Epithelial cell of prostate (primary cell): ENCODE measurements at places on chromosomes 7 and 10.

DNA sequence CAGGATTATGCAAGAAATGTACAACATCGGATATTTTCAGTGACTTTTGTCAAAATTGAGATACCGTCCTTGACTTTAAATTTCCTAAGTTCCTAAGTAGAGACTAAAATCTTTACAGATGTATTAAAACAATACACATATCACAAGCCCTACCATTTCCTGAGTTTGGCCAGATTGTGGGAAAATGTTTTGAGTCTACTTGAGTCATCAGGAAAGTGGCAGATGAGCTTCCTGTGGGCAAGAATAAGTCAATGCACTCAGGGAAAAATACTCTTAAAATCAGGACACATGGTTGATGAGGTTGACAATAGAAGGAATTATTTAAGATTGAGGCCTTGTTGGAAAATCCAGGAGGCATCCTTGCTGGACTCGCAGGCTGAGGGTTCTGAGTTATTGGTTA lies 162.5 kb downstream of the SNX10 start:
- no peak for DNase-seq

DNA sequence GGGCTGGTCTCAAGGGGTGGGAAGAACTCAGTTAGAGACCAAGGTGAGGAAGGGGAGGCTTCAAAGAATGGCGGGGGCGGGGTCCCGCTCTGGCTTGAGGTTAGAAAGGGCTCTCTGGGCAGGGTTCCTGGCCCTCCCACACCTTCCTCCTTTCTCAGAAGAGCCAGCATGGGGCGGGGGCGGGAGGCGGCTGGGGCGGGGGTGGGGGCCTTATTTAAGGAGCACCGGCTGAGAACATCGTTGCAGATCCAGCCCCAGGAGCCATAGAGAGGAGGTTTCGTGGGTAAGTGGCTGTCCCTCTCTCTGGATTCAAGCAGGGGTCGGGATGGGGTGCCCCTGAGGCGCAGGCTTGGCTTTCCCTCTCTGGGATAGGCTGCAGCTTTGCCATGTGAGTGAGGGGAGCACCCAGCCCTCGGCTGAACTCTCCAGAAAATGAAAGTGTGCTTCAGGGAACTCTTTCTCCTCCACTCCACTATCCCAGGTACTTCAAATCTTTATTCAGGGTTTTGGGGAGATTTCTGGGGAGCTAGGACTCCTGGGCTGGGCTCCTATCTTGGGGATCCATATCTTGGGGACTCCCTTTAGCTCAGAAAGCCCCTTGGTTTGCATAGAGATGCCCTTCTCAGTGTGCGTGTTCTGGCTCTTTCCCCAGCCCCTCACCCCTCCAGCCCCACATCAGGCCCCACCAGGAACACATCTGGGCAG lies 3.3 kb upstream of the CUEDC2 start:
- no peak for DNase-seq

GRCh38 chr7:37923996-37924395 lies 3.6 kb downstream of the EPDR1 start:
- no peak for DNase-seq

DNA sequence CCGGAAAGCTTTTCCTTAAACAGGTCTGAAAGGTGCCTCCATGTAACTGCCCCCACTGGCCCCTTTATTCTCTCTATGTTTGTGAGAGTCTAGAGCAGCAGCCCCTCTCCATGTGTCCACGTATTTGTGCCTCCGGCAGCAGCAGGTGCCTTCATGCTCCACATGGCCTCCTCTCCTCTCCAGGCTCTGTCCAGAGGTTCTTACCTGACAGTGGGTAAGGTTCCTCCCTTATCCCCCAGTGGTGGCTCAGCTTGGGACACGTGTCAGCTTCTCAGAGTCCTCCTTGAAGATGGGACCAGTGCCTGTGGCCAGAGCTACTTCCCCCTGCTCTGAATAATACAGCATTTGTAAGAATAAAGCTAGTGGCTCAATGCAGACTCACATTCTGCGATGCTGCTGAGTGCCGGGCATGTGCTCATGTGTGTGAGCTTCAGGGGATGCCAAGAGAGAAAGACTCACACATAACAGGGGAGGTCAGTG lies 7.9 kb downstream of the CALML3 start:
- no peak for DNase-seq

DNA sequence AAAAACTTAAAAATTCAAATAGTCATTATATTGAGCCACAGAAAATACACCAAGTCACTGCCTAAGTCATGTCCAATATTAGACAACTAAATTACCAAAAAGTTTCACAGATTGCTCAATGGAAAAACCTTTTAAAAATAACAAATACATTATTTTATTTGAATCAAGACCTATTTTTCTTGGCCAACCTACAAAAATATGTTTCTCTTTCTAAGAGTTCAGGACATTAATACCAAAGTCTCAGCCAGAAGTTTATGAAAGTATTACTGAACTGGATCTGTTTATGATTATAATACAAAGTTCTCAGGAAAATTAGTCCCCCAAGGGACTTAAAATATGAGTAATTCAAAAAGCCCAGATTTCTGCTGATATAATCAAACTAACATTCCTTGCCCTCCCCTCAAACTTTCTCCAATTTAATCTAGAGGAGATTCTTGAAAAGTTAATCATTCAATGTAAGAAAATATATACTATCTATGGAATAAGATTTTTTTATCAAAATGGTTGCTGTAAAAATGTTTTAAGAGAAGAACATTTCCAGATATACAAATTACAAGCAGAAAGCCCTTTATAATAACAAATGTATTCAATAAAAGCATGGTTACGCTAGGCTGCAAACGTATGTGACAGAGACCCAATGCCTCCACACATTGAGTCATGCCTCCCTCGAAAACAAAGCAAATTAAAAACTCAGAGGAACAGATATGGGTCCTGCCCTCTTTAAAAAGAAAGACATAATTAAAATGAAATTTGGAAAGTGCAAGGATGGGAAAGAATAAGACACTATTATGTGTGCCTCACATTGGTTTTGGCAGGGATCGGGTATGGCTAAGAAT lies 381.6 kb downstream of the PARD3 start:
- DNase-seq: no peak

DNA sequence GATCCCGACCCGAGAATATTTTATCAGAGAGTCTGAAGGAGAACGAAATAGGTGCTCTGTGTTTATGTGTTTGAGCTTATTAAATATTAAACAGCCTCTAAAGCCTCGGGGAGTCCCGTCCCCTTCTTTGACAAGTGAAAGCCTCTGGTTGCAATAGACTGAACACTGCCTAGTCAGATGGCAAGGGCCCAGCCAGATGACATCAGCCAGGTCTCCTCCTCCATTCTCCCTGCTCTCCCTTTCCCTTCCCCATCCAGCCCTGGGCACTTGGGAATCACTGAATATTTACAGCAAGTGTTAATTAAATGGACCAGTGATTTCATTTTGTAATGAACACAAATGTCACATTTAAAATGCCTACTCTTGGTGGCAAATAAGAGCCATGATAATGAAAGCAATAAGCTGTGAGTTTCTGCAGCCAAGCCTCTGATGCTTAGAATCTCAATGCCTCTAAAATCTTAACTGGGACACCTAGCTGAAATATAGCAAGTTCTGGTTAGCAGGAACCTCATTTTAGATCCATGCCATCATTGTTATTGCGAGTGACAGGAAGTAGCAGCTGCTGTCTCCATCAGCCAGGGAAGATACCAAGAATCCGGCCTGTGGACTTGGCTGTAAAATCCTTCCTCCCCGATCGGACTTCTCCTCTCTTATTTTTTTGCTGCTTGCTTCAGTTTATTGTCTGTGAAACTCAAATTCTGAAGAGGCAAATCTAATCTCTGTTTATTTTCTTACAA lies 202.1 kb downstream of the PRPF18 start:
- no peak for DNase-seq
